Endothelial cell of umbilical vein (primary cell): ENCODE measurements at places on chromosomes 2 and 18. TPM values are rescaled to one million over a fixed set of nuclear protein-coding genes. Genes with fewer than 3 reads are reported as not detected.

DNA sequence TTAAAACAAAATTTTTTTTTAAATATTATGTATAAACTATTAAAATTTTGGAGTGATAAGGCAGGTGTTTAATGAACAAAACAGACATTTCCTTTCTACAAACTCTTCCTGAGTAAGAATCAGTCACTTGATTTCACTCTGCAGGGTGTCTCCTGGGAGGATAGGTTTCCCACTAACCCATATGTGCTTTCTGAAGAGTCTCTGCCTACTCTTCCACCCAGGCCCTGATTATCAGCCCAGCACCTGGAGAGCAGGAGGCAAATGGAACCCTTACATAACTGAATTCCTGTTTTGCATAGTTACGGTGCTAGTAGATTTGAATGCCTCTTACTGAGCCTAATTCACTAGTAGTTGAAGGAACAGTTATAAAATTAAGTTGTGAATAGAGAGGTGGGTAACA is 1718.6 kb downstream of the SUCLG1 start:
- DNase-seq: no peak
- no peak overlapping the region for H3K4me3 ChIP-seq
- H3K36me3 ChIP-seq: no peaks in the 10 kb centered on the region

DNA sequence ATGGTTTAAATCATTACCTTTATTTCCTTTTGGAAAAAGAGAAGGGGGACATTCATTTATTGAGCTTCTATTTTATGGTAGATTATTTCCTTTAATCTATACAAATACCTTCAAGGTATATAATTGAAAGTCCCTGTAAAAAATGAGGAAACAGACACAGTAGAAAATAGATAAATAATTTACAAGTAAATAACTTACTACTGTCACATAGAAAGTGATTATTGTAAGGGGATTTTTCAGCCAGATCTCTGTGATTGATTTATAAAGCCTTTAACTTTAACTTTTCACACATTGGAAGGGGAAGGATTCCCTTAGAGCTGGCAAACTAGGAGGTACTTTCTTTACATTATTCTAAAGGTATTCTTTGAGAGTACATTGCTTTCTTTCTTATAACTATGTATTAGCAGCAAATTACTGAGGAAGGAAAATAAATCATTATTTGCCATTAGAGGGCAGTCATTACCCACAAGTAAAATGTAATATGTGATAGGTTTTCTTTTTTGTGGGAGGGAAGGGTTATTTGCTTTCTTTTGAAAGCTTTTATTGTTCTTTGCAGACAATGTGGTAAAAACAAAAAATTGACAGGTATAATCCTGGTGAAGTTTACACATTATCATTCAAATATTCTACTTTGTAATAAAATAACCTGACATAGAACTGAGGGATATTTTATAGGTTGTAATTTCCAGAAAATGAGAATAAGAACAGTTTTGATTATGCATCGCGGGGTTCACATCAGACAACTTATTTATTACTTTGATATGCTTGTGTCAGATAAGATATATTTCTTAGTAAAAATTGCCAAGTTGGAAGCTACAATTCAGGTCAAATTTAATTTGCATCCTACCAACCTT is 24.8 kb upstream of the RPE start:
- no peak overlapping the region for H3K4me3 ChIP-seq
- H3K27me3 ChIP-seq: peaks cover 2% of the 10 kb centered on the region
- H3K36me3 ChIP-seq: no peaks in the 10 kb centered on the region
- DNase-seq: peak; percentile 60
- H3K4me1 ChIP-seq: no peaks in the 10 kb centered on the region

HNMT gene
- 13.4 and 16.9 TPM in 2 replicates for total RNA-seq

- no peaks in the 10 kb centered on the region for H3K36me3 ChIP-seq
- H3K4me3 ChIP-seq: no peak overlapping the region
- H3K27me3 ChIP-seq: no peaks in the 10 kb centered on the region
- H3K27ac ChIP-seq: no peak overlapping the region
- no peaks in the 10 kb centered on the region for H3K4me1 ChIP-seq
These were observed 729.1 kb downstream of the BCL11A start for GRCh38 chr2:59824314-59824713.

GRCh38 chr2:102074152-102074783 is 68.3 kb upstream of the IL1R1 start:
- no peaks in the 10 kb centered on the region for H3K36me3 ChIP-seq
- no peaks in the 10 kb centered on the region for H3K4me1 ChIP-seq
- no peak overlapping the region for H3K4me3 ChIP-seq
- no peaks in the 10 kb centered on the region for H3K27me3 ChIP-seq

- H3K27ac ChIP-seq: no peak overlapping the region
- no peak overlapping the region for H3K4me3 ChIP-seq
- no peaks in the 10 kb centered on the region for H3K4me1 ChIP-seq
- H3K36me3 ChIP-seq: no peaks in the 10 kb centered on the region
- DNase-seq: no peak
These were observed 161.4 kb upstream of the SH3BP4 start for GRCh38 chr2:234790380-234790779.

GRCh38 chr18:45284174-45284573 is 331.1 kb upstream of the SLC14A2 start:
- no peaks in the 10 kb centered on the region for H3K27me3 ChIP-seq
- no peak overlapping the region for H3K27ac ChIP-seq
- H3K4me1 ChIP-seq: no peaks in the 10 kb centered on the region
- H3K4me3 ChIP-seq: no peak overlapping the region

DNA sequence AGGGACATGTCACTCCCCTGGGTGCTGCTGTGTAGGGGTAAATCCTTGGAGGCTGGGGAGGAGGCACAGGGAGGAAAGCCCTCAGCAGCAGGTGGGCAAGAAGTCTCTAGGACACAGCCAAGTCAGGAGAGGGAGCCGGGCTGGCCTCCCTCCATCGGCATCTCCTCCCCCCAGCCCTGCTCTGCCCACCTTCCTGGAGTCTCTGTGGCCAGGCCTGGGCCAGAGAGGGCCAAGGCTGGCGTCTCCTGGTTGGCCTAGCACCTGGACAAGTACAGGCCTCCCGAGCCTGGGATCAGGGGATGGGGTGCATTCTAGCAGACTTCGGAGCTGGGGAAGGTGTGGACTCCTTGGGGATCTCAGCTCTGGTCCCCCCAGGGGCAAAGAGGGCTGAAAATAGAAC is 1.8 kb downstream of the SPEG start:
- no peak overlapping the region for H3K4me3 ChIP-seq
- H3K4me1 ChIP-seq: no peaks in the 10 kb centered on the region
- no peak for DNase-seq
- H3K27me3 ChIP-seq: peaks cover 31% of the 10 kb centered on the region

MC5R gene
- total RNA-seq: not detected in 2 replicates

FSHR gene
- not detected in 2 replicates for total RNA-seq

GRCh38 chr2:130756053-130756873 is 923 bp downstream of the AMER3 start:
- H3K27me3 ChIP-seq: peaks cover 4% of the 10 kb centered on the region
- no peaks in the 10 kb centered on the region for H3K36me3 ChIP-seq
- H3K4me1 ChIP-seq: no peaks in the 10 kb centered on the region
- no peak overlapping the region for H3K4me3 ChIP-seq
- H3K27ac ChIP-seq: no peak overlapping the region

- no peak overlapping the region for H3K4me3 ChIP-seq
- DNase-seq: no peak
- no peak overlapping the region for H3K27ac ChIP-seq
- H3K36me3 ChIP-seq: no peaks in the 10 kb centered on the region
- peaks cover 9% of the 10 kb centered on the region for H3K4me1 ChIP-seq
These were observed 75.5 kb upstream of the KLF7 start for GRCh38 chr2:207241198-207241597.

- H3K4me3 ChIP-seq: no peak overlapping the region
- no peak overlapping the region for H3K27ac ChIP-seq
- H3K27me3 ChIP-seq: no peaks in the 10 kb centered on the region
- H3K4me1 ChIP-seq: no peaks in the 10 kb centered on the region
- no peaks in the 10 kb centered on the region for H3K36me3 ChIP-seq
These were observed 24.2 kb downstream of the SNORC start for GRCh38 chr2:232894251-232894650.

DNA sequence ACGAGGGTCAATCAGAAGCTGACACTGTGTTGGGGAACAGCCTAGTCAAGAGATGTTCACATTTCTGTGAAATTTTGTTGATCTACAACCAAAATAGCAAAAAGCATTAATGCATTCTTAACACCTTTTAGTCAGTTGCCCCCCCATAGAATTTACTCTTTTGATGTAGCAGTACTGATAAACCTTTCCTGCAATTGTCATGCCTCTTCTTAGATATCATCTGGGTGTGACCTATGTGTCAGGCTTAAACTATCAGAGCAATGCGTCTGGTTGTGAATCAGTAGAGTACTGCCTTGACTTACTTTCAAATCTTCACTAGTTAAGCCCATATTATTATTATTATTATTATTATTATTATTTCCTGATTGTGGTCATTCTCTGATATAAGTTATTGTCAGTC is 61.9 kb downstream of the GREB1L start:
- no peak for DNase-seq
- no peaks in the 10 kb centered on the region for H3K36me3 ChIP-seq
- no peak overlapping the region for H3K4me3 ChIP-seq

VSNL1 gene
- total RNA-seq: not detected in 2 replicates

DNA sequence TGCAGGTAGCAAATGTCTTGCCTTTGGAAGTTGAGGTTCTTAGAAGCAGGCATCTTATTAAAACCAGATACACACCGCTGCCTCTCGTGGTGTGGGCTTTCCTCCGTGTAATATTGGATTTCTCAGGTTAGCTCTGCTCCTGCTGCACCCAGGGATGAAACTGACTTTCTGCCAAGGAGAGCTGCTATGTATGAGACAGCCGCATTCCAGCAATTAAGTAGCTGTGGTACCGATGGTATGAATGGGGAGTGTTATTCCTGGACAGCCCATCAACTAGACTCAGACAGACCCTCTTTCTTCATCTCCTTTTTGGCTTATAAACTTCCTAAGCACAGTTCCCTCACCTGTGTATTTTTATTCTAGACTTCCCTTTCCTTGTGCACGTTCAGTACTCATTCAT is 6.8 kb upstream of the EHD3 start:
- H3K27me3 ChIP-seq: peaks cover 12% of the 10 kb centered on the region
- no peak overlapping the region for H3K27ac ChIP-seq
- no peaks in the 10 kb centered on the region for H3K4me1 ChIP-seq
- DNase-seq: no peak

- H3K4me3 ChIP-seq: no peak overlapping the region
- peak; percentile 83 for DNase-seq
- no peaks in the 10 kb centered on the region for H3K27me3 ChIP-seq
These were observed 58.9 kb upstream of the STON1 start for GRCh38 chr2:48471048-48471474.
